Fibroblast of the aortic adventitia (primary cell): ENCODE measurements at places on chromosomes 5 and 9.

GRCh38 chr9:78130853-78131252 is 99.2 kb upstream of the GNAQ start:
- no peak for DNase-seq

GRCh38 chr5:38424148-38425060 is 132.0 kb downstream of the LIFR start:
- no peak for DNase-seq

DNA sequence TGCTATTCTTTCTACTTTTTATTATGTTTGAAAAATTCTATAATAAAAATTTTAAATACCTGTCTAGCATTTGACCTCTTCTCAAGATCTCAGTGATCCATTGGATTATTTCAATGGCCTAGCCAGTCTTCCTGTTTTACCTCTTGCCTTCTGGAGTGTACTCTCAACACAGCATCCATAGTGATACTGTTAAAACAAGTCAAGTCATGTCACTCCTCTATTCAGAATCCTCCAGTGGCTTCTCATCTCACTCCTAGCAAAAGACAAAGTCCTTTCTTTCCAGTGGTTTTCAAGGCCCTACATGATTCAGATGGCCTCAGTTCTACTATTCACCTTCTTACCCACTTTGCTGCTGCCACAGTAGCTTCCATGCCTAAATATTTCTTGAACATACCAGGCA is 1.8 kb downstream of the MARVELD2 start:
- DNase-seq: no peak

DNA sequence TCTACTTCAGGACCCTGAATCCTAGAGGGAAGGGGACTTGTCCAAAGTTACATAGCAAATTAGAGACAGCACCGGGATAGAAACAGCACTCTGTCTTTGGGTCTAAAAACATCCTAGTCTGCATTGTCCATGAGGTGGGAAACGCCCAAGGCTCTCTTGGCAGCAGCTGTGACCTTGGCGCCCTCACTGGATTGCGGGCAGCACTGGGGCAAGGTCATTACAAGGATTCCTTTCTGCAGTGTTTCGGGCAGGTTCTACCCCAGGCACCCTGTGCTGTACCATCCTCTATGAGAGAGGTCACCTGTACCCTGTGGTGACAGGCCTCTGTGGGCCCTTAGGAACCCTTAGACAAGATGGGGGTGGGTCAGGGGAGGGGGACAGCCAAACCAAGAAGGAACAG is 8.6 kb downstream of the CD74 start:
- DNase-seq: no peak

DNA sequence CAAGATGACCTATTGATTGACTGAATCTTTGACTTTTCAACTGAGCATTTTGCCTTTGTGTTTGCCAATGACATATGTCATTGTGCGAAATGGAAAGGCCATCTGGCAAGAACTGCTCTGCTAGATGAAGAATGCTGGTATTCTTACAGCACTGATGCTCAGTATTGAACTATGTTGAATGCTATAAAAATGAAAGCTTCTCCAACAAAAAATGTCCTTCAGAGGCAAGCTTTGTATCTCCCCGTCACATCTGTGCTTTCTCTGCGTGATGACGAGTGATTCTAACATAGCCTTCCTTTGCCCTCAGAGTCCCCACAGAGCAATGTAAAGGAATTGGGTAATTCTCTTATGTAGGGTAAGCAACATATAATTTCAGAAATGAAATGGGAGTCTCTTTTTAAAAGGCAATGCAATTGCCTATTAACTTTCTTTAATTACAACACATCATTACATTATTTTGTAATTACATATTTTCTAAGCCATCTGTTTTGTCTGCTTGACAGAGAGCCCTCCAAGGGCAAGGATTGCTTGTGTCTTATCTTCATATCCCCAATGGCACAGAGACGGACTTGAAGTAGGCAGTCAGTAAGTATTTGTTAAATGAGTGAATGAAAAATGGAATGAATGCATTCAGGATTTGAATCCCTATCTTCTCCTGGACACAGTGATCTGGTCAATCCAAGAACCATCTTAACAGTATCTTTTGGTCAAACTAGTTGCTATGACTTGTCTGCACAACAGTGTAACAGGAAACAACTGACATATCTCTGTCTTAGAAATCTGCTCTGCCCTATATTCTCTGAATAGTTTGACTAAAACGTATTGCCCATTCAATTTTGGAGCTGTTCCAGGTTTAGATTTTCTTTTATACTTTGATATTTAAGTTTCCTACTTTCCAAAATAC is 46.1 kb downstream of the ENC1 start:
- DNase-seq: peak; percentile 18

- DNase-seq: no peak
Observed at GRCh38 chr5:14597080-14597479, 15.5 kb downstream of the OTULINL start.

GRCh38 chr5:54969856-54970828 is 15.3 kb downstream of the ESM1 start:
- DNase-seq: peak; percentile 65

- DNase-seq: no peak
Observed at GRCh38 chr5:94228791-94229190, 389.6 kb downstream of the KIAA0825 start.

DNA sequence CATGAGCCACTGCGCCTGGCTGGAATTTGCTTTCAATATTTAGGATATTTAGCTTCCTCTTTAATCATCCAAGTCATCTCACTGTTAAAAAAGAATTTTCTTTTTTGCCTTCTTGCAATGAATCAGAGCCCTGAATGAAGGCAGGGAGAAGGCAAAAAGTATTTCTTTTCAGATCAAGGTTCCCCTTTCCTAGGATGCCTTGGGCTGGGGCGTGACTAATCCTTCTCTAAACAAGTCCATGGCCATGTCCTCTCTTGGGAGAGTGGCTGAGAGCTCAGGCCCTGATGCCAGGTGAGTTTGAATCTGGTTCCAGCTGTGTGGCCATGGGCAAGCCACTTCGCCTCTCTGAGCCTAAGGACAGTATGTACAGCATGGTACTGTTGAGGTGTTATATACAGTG is 84.8 kb upstream of the NEURL1B start:
- DNase-seq: peak; percentile 15

DNA sequence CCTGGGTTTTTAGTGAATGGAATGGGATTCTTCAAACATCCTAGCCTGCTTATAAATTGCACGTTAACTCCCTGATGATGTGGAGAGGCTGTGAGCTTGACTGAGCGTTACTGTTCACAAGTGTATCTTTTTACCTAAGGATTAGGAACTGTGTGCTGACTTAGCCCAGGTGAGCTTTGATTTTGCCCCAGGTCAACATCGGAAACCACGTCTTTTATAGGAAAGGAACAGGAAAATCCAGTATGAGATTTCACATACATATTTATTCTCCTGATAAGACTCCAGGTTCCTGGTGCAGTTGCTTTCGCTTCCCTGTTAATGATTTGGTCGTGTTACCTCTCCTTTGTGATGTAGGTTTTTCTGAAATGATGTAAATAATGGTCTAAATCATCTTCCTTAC is 103.2 kb upstream of the BASP1 start:
- no peak for DNase-seq
